ENCODE measurements at places on chromosomes 7 and 10.
A peak's percentile ranks its signal among the peaks of the same experiment; 100 is the strongest.

- no peak for DNase-seq
Measured at GRCh38 chr7:111352319-111352718, 210.0 kb downstream of the IMMP2L start.

GRCh38 chr7:42227936-42228591 is 8.9 kb downstream of the GLI3 start:
- no peak for DNase-seq

DNA sequence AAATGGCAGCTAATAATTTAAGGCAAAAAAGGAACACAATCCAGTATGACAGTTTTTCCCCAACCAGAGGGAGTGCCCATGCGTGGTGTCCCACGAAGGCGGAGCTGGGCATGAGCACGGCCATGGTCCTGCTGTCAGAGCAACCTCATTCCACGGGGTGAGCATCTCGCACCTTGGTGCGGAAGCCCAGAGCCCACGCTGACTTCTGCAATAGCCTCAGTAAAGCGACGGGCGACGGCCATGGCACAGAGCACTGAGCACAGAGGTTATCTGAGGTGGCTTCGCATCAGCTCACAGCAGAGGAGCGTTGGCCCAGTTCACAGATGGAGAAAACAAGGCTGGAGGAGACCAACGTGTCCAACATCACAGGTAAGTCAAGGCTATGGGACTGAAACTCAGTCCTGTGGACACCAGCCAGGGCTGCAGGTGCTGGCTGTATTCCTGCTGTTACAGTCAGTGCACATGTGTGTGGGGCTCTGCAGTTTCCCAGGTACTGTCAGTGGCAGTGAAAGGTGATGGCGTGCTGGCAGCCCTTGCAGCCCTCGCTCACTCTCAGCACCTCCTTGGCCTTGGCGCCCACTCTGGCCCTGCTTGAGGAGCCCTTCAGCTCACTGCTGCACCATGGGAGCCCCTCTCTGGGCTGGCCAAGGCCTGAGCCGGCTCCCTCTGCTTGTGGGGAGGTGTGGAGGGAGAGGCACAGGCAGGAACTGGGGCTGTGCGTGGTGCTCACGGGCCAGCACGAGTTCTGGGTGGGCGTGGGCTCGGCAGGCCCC is 525.6 kb downstream of the PTPRN2 start:
- no peak for DNase-seq

- no peak for DNase-seq
Measured at GRCh38 chr7:4745971-4746919, 29.2 kb upstream of the AP5Z1 start.

- DNase-seq, result no peak
Measured at GRCh38 chr10:35400595-35401268, 64.4 kb downstream of the CCNY start.

DNA sequence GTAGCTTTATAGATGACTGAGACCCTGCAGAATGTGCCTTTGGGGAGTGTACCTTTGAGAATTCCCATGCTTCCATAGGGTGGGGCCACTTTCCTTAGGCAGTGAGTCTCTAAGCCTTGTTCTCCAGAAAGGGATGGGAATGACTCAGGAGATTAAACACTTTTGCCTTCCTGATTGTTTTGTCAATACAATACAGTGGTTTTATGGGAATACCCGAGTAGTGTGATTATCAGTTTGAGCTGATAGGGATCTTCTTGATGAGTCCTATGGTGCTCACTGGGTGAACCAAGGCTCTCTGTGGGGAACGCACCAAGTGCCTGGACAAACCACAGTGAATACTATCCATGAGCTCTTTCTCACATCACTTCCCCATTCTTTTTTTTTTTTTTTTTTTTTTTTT is 6.3 kb downstream of the MYOF start:
- peak; percentile 90 for DNase-seq
